HuH-7.5 (cell line): ENCODE measurements at places on chromosomes 1 and 21.

DNA sequence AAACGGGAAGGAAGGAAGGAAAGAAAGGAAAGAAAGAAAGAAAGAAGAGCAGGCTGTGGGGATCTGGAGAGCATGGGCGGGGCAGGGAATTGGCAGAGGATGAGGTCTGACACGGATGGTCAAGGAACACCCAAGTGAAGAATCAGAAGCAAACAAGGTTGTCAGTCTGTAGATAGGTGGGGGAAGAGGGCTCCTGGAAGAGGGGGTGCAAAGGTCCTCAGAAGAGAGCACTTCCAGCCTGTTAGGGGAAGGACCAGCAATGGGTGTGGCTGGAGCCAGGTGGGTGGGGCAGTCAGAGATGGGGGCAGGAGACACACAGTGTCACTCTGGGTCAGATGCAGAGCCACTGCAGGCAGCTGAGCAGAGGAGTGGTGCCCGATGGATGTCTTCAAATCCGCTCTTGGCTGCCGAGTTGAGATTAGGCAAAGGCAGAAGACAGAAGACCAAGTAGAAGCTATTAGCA is 11.0 kb upstream of the PLA2G2C start:
- DNase-seq = no peak

DNA sequence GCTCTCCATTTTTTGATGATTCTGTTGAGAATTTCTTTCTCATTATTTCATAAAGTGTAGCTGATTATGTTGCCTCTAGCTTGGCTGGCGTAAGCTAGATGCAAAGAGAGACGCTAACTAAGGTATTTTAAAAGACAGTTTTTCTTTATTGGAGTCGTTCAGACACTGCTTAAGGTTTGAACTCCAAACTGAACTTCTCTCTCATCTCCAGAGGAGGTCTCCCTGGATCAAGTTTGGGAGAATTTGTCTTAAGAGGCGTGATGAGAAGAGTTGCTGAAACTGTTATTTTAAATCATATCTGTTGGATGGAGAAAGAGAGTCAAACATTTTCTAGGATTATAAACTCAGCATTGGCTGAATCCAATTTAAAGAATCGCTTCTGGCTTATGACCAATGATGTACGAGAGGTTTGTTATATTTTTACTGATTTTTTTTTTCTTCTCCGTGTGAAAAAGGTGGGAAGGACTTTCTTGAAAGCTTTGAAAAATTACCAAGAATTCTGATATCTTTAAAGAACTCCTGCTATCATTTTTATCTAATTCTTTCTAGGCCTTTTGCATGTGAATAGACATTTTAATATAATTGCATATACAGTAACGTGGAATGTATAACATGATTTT is 34.0 kb downstream of the MAP3K7CL start:
- peak; percentile 13 for DNase-seq

GRCh38 chr1:176416777-176417176 is 46.2 kb upstream of the PAPPA2 start:
- DNase-seq = no peak

GRCh38 chr1:51567653-51568052 is 48.6 kb upstream of the EPS15 start:
- no peak for DNase-seq

DNA sequence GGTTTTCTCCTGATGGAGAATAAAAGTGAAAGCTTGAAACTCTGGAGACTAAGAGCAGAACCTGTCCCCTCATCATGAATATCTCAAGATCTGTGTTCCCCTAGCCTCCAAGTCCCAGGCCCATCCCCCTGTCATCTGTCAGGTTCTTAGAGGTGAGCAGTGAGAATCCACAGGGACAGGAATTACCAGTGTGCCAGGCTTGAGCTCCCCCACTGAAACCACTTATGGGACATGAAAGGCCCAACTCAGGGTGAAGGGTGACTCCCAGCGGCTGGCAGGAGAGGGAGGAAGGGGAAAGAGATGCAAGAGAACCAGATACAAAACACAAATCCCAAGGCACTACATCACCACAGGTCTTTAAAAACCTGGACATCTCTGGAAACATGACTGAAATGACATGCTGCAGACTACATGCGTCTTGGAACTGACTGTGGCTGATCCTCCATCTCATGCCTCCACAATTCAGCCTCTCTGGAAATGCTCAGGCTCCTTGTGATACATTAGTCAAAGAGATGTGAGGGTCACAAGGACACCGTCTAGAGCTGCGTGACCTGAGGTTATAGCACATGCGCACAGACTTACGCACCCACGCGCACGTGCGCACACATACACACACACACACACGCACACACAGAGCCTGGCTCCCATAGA is 6.8 kb upstream of the LY9 start:
- DNase-seq = no peak

GRCh38 chr1:219664310-219665029 is 51.6 kb upstream of the ZC3H11B start:
- DNase-seq = no peak

DNA sequence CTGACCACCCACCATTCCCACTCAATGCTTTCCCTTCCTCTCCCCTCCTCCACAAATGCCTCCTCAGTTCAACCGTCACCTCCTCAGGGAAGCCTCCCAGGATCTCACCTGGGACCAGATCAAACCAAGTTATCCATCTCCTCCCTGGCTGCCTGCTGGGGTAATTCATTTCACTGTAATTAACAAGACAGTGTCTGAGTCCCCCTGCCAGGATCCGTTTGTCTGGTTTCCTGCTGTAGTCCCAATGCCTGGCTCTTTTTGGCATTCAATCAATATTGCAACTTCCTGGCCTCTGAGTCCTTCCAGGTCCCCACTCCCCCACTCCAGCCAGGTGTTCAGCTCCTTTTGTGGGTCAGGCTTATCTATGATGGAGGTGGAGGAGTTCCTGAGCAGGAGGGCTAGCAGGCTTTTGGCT is 687.7 kb downstream of the PTPRU start:
- no peak for DNase-seq

GRCh38 chr1:94970783-94971182 is 43.9 kb upstream of the CNN3 start:
- DNase-seq = no peak

DNA sequence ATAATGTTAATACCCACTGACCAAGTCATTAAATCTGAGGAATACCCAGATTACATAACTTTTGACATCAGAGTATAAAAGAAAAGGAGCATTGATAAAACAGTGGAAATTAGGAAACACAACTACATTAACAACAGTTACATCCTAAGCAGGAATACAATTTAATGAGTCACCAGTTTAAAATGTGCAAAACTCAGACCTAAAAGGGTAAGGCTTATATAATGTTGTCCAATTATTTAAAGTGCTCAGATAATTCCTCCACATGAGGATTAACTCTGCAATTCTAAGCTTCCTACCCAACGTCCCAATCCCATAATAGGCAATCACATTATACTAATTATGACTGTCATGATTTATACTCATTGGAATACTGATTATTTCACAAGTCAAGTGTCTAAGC is 50.5 kb downstream of the ABL2 start:
- no peak for DNase-seq

DNA sequence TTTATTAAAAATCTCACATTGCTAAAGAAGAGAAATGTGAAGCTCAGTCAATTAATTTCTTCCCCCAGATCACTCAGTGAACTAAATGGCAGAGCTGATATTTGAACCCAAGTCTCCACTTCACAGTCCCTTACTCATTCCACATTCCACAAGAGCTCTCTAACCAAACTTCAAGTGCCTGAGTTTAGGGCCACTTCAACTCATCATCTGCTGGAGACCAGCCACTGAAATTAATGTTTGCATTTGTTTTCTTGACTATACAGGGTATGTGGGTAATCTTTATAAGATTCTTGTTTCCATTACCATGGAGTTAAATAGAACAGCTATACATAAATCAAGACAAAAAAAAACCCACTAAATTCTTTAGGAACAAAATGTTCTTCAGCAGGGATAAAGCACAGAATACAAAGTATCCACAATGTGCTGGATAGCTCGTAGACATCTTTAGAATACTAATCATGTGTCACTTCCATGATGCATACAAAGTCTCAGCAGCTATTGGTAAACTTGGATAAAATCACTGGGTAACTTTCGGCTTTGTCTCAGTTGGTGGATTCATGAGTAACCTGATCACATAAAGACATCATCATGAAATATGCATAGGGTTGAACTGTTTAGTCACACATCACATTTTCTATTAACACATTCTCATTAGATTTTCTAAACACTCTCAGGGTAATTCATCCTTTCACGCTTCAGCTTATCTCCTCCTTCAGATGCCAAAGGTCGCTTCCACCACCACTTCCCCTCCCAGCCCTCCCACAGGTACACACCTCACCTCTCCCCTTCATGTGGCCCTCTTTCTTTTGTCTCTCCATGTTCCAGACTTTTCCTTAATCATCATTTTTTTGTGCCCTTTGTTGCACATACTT is 89.8 kb downstream of the LRRC53 start:
- DNase-seq = no peak

GRCh38 chr1:93666613-93667384 is 14.8 kb downstream of the BCAR3 start:
- DNase-seq = no peak
